ENCODE measurements at places on chromosomes 1 and 21. TPM values are rescaled to one million over a fixed set of nuclear protein-coding genes. Genes with fewer than 3 reads are reported as not detected.

Gene ACKR1
- 110 TPM for total RNA-seq

Gene SERINC2
- 5.1 TPM for total RNA-seq

Gene HES2
- not detected for total RNA-seq

Gene NBPF6
- total RNA-seq = not detected

Gene NTNG1
- total RNA-seq = 4.9 TPM

Gene HLX
- total RNA-seq = 22.1 TPM

Gene S100A5
- total RNA-seq = not detected

Gene CYP4Z1
- 1.4 TPM for total RNA-seq

Gene AK2
- 82.4 TPM for total RNA-seq

Gene UBXN10
- total RNA-seq = 0.60 TPM

Gene FAM72B
- total RNA-seq = 1.1 TPM

Gene PDZK1
- total RNA-seq = 0.29 TPM

Gene RPTN
- not detected for total RNA-seq

Gene TBX15
- total RNA-seq = 4.8 TPM

Gene NTMT2
- total RNA-seq = not detected

Gene LAD1
- 0.29 TPM for total RNA-seq

DNA sequence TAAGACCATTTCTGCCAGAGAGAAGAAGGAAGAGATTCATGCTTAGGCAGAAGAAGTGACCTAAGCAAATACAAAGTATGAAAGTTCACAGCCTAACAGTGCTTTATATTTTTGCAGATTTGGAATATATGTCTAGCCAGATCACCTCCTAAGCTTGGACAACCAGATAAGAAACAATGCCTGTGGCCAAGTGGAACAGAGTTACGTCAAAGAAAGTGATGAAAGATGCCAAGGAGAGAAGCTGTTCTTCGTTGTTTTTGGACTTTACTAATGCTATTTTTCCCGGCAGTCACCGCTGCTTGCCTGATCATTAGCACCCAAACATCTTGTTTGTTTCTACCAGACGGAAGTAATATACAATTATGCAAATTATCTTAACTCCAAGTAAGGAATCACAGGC is 489.2 kb upstream of the C1orf87 start:
- DNase-seq = no peak

- DNase-seq = no peak
These were observed 1.2 kb upstream of the ZBTB40 start for GRCh38 chr1:22450351-22451021.

GRCh38 chr1:82778612-82779011 is 977.9 kb downstream of the ADGRL2 start:
- DNase-seq = no peak

GRCh38 chr1:54464477-54465146 is 58.4 kb upstream of the SSBP3 start:
- peak; percentile 72 for DNase-seq

DNA sequence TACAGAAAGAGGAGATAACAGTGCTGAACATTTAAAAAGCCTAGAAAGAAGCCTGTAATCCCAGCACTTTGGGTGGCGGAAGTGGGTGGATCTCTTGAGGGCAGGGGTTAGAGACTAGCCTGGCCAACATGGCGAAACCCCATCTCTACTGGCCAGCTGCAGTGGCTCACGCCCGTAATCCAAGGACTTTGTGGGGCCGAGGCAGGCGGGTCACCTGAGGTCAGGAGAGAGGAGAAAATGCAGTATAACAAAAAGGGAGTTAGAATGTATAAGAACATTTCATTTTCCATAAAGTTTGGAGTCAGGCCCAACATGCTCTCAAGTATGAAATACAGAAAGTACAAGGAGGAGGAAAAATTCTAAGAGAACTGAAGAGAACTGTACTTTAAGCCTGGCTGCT is 134.5 kb downstream of the SMYD3 start:
- DNase-seq = no peak

GRCh38 chr1:11719313-11720032 is 16.5 kb upstream of the AGTRAP start:
- DNase-seq = peak; percentile 96

- peak; percentile 91 for DNase-seq
These were observed 3.6 kb downstream of the CERS2 start for GRCh38 chr1:150970808-150971582.

- DNase-seq = no peak
These were observed 63.8 kb downstream of the ARHGEF16 start for GRCh38 chr1:3518256-3518655.

DNA sequence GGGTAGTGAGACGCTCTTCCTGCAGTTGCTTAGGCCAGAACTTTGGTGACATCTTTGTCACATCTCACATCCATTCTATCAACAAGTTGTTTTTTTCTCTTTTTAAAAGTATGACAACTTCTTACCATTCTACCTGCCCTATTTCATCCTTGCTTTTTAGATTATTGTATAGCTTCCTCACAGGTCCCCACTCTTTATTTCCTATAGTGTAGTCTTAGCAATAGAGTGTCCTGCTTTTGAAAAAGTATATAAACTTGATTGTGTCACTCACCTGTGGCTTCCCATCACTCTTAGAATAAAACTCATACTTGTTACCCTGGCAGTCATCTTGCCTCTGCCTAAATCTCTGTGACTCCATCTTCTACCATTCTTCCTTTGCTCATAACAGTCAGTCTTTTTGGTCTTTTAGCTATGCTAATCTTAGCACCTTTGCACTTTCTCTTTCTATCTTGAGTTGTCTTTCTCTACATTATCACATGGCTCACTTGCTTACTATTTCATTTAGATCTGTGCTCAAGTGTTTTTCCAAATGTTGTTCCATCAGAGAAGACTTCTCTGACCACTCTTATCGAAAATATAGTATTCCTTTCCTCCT is 9.5 kb downstream of the CDC73 start:
- no peak for DNase-seq

DNA sequence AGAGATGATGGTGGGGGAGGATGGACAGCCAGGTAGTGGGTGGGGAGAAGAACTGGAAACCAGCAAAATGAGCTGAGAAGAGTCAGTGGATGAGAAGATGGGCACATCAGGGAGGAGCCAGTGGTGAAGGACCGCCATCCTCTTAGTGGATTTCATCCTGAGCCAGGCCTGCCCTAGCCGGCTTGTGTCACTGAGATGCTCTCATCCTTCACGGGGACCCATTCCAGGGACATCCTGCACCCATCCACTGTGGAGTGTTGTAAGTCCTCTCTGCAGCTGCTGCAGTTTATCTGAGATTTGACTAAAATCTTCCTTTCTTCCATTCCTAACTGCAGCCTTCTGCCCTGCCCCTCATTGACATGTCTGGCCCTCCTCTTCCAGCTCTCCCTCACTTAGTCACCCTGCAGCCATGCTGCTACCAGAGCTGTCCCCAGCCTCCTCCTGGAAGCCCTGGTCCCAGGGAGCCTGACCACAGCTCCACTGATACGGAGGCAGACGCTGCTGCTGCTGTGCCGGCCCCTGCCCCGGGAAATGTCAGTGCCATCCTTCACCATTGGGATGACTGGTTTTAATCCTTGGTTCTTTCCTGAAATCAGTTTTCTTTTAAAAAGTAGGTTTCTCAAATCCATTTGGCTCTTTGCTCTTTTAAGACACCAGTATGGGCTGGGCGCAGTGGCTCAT is 33.2 kb downstream of the STUM start:
- peak; percentile 45 for DNase-seq

DNA sequence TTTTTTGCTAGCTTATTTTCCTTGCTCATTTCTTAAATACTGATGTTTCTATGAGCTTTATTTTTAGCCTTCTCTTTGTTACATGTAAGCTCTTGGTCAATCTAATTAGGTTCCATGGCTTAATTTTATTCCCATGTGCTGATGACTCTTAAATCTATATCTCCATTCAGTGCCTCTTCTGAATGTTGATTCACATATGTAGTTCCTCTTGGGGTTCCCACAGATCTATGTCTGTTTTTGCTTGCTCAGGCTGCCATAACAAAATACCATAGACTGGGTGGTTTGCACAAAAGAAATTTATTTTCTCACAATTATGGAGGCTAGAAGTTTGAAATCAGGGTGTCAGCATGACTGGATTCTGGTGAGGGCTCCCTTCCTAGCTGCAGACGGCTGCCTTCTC is 58.3 kb upstream of the PLA2G4A start:
- no peak for DNase-seq

GRCh38 chr1:61156576-61157467 is 74.5 kb downstream of the NFIA start:
- no peak for DNase-seq

DNA sequence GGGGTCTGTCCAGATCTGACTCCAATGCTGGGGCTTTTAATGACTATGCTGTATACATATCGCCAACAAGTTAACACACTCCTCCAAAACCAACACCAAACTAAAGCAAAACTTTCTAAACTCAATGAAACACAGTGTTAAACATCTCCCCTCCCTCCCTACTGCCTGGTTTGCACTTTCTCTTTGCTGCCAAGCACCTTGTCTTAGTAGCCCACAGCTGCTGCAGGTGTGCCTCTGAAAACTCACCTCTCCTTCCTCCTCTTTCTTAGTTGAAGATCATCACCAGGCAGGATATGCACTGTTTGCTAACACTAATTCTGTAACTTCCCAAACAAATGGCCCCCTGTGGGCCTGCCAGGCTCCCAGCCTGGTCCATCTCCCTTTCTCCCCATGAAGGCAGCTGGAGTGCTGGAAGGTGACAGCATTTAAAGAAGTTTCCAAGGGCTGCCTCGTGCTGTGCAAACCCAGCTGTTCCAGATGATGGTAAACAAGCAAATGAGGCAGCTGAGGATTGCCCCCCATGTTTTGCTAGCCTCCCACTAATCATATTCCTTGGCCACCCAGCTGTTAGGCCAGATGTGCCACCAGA is 213.7 kb downstream of the ASTN1 start:
- no peak for DNase-seq

GRCh38 chr1:178371933-178372388 is 124.8 kb downstream of the CLEC20A start:
- no peak for DNase-seq

GRCh38 chr1:207004931-207005830 is 27.4 kb downstream of the C1orf116 start:
- no peak for DNase-seq

DNA sequence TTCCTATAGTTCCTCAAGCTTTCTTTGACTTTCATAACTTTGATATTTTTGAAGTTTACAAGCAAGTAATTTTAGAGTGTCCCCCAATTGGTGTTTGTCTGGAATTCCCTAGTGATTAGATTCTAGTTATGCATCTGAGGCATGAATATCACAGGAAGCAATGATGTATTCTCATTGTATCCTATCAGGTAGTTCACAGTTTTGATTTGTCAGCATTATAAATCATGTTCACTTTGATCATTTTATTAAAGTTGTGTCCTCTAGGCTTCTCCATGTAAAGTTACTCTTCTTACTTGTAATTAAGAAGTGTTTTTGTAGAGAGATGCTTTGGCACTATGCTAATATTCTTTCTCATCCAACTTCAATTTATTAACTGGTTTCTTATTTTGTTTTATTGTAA is 53.0 kb downstream of the TYW3 start:
- DNase-seq = no peak

GRCh38 chr1:210687582-210688279 is 359.0 kb downstream of the HHAT start:
- no peak for DNase-seq

GRCh38 chr1:13770743-13771142 is 70.8 kb downstream of the PRDM2 start:
- no peak for DNase-seq

GRCh38 chr1:209815490-209815889 is 9.5 kb upstream of the IRF6 start:
- DNase-seq = no peak

- no peak for DNase-seq
These were observed 89.6 kb downstream of the LEPR start for GRCh38 chr1:65509912-65510680.

- peak; percentile 42 for DNase-seq
These were observed 14.9 kb downstream of the SLC26A9 start for GRCh38 chr1:205928317-205928716.

- DNase-seq = no peak
These were observed 372.4 kb downstream of the TGFB2 start for GRCh38 chr1:218717575-218717974.

DNA sequence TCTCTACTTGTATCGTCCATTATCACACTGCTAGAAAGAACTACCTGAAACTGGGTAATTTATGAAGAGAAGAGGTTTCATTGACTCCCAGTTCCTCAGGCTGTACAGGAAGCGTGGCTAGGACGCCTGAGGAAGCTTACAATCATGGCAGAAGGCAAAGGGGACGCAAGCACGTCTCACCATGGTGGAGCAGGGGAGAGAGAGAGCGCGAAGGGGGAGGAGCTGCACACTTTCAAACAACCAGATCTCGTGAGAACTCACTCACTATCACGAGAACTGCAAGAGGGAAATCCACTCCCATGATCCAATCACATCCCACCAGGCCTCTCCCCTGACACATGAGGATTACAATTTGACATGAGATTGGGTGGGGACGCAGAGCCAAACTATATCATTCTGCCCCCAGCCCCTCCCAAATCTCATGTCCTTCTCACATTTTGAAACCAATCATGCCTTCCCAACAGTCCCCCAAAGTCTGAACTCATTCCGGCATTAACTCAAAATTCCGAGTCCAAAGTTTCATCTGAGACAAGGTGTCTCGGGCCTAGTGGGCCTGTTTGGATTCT is 8.0 kb downstream of the MMEL1 start:
- peak; percentile 44 for DNase-seq

DNA sequence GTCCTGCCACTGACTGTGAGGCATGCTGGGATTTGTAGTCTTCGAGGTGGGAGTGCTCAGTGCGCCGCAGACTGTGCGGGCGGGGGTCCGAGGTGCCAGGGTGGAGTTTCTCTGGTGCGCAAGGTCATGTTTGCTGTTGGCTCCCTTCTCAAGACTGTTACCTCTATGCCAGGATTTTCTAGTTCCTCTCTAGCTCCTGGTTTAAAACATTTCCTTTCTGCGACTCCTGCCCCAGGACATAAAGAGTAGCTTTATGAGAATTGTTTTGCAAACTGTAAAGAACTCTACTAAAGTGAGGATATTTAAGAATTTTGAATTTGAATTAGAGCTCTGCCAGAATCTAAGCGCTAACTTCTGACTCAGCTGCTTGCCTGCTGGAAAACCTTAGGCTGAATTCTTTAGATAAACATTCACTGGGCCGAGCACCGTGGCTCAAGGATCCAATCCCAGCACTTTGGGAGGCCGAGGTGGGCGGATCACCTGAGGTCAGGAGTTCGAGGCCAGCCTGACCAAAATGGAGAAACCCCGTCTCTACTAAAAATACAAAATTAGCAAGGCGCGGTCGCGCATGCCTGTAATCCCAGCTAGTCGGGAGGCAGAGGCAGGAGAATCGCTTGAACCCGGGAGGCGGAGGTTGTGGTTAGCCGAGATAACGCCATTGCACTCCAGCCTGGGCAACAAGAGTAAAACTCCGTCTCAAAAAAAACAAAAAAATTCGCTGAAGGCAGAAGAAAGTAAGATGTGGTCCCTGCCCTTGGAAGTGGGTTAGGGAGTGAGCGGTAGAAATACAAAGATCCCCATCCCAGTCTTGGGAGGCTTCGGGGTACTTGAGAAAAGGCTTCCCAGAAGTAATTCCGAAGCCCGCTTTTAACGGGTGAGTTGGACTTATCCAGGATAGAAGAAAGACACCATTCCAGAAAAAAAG is 992 bp upstream of the USP48 start:
- DNase-seq = no peak
